CD4-positive, alpha-beta T cell treated with Interleukin-4 for 1 hour (primary cell): ENCODE measurements at places on chromosomes 1 and 21.

DNA sequence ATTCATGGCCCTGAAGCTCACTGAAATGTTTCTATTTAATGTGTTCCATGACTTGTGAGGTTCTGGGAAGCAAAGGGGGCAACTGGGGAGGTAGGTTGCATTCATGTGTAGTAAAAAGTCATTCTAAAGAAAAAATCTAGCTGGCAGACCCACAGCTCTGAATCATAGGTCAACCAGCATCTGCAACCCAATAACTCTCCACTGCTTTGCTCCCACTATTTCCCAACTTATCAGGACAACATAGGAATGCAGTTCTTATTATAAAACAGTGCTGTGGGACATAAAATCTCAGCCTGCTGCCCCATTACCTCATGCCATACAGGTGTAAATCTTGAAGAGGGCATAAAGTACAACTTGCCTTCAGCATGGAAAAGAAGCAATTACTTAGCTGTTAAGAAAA is 576.1 kb upstream of the PTBP2 start:
- no peak for DNase-seq

DNA sequence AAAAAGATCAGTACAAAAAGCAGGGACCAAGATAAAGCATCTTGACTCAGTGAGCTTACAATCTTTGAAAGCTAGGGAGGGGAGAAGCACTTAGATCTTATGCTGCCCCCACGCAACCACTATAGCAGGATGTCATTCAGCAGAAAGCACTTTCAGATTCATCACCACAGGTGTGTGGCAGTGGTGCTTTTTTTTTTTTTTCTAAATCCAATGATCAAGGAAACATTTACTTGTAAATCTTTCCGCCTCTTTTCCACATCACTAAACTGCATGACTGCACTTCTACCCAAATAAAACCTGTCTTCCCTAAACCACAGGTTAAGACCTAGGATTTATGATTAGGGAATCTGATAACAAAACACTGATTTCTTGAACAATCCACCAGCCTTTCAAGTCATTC is 154.8 kb downstream of the SLC45A1 start:
- DNase-seq = peak; percentile 27

GRCh38 chr1:200226268-200226968 is 183.4 kb downstream of the ZNF281 start:
- DNase-seq = peak; percentile 26

DNA sequence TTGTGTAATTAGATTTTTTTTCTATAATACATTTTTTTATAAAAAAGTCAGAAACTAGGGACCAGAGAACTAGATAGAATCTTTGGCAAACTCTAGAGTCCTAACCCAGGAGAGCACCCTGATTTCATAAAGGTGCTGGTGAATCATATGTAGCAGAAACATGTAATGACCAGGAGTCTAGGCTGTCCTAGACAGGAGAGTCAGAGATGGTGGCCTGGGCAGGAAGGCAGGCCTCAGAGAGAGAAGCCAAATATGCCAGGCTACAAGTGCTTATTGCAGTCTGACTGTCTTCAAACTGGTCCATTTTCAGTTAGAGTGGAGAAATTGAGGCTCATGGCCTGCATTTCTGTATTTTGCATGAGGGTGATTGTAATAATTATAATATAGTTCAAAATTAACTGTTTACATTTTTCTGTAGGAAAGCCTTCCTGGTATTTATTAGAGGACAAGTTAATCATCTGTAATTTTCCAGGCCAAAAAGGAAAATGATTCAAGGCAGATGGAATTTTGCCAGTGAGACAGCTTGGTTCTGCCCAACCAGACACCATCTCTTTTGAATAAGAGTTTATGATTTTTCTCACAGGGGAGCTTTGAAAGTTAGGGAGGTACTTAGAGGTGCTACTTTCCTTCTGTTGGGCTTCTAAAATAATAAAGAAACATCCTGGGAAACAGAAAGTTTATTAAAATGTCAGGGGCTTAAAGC is 129.8 kb downstream of the S1PR1 start:
- no peak for DNase-seq

GRCh38 chr1:12578860-12579422 is 39.1 kb downstream of the DHRS3 start:
- no peak for DNase-seq

- no peak for DNase-seq
These were observed 145.8 kb upstream of the WNT4 start for GRCh38 chr1:22288593-22289241.

- DNase-seq = no peak
These were observed 7.6 kb upstream of the C1orf74 start for GRCh38 chr1:209791920-209792319.

DNA sequence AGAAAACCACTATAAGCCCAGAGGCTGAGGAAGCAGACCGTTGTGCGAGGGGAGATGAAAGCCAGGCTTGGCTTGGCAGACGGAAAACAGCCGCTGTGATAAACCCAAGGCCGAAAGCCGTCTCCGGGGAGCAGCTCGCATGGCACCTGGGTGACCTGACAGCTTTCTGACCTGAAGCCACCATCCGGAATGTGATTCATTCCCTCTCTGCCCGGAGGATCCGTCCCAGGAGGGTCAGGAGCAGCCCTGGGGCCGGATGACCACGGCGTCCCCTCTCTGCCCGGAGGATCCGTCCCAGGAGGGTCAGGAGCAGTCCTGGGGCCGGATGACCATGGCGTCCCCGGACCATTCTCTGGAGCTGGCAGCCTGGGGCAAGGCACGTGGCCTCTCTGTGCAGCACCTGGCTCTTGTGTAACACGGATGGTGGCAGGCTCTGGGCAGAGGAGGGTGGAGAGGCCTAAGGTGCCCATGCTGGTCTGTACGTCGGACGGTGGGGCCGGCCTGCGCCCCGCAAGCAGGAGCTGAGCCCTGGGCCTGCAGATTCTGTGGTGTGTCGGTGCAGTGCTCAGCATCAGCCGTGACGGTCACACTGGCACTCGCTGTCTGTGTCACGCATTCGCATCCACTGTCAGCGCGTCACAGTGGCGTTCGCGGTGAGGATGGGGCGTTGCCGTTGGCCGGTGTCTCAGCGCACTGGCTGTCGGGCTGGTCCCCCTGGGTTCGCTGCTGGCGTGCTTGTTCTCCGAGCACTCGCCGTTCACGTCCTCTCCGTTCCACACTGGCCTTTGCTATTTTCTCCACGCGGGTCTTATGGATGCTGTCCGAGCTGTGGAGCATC is 50.3 kb downstream of the SLX9 start:
- no peak for DNase-seq

- no peak for DNase-seq
These were observed 28.6 kb downstream of the ERG start for GRCh38 chr21:38469642-38470041.
